ENCODE measurements at places on chromosomes 6 and 20.

DNA sequence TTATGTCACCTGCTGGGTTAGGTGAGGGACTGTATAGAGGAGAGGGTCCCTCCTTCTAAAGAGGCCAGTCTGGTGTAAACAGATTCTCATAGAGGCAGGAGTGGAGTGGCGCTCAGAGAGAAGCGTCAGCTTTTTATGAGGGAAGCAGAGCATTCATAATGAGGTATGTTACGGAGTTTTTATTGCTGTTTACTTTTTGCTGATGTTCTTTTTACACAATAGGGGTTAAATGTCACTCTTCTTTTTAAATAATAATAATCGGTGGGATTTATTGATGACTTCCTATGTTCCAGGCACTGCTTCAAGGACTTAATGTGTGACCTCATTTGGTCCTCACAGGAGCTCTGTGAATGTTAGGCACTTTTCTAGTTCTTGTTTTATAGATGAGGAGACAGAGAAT is 79.9 kb downstream of the L3MBTL3 start:
- DNase-seq = no peak

GRCh38 chr6:4550227-4550597 is 226.0 kb upstream of the CDYL start:
- no peak for DNase-seq

DNA sequence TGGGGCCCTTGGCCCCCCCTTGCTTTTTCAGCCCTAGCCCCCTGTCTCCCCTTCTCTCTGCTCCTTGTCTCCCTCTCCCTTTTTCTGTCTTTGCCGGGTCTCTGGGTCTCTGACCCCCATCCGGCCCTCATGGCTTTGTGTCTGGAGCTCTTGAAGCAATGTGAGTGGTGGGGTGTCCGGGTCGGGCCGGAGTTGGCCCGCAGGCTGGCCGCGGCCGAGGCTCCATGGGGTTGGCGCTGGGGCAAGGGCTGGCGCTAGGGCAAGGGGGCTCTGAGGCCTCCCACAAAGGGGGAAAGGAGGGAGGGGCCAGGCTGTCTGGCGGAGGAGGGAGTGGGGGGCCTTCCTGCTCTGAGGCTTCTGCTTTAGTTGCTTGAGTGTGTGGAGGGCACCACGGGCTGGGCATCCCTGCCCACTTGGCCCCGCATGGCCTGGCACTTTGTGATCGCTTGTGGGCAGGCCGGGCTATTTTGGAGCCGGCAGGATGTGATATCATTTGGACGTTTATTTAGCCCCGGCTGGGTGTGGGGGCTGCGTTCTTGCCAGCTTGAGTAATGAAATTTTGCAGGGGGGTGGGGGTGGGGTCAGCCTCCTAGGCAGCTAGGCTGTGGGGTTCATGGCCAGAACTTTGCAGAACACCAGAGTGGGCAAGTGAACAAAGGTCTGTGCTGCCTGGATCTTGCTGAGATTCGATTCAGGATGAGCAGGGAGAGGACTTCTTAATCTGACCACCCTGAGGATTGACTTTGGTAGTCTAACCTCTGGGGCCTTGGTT is 78.7 kb upstream of the MYL9 start:
- no peak for DNase-seq

- peak; percentile 65 for DNase-seq
Observed at GRCh38 chr6:43075670-43076463, at the start of gene PTK7. PTK7 (plus strand) TSS chr6:43076314; CDS start chr6:43076489, 175 bp downstream.

- no peak for DNase-seq
Observed at GRCh38 chr6:143225929-143226328, 165.2 kb downstream of the AIG1 start.

DNA sequence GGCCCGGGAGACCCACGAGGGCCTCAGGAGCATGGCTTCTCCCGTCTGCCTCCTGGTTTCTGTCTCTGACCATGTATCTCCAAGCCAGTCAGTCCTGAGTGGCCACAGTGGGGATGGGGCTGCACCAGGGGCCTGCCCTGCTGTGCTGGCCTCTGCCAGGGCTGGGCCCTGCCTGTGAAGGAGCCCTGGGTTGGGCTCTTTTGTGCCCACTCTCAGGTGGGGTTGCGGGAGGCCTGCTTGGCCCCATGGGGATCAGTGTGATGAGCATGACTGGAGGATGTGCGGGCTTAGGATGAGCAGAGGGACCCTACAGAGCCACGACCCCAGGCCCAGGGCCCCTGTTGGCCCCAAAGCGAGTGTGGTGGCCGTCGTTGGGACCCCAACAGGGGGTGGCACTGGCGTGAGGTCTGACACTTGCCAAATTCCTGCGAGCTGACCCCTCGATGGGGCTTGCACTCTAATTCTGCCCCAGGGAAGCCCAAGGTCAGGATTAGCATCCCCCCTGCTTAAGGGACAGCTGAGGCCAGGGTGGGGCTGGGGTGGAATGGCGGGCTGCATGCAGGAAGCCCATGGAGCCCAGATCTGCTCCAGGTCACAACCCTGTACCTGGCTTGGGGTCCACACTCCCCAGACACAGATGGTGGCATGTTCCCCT is 90.0 kb upstream of the BHLHE23 start:
- no peak for DNase-seq

DNA sequence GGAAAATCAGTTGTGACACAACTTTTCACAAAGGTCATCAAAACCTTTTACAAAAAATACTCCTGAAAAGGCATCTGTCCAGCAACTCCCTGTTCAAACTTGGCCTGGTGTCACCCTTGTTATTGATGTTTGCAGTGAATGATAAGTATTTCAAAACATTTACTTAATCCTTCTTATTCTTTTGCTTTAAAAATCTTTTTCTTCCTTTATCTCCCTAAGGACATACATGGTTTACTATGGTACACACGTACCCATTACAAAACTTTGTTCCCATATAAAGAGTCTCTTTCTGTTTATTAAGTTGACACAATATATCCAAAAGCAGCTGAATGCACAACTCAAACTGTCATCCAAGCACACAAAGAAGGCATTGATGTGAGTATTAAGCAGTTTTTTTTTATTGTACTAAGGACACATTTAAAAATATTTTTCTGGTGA is 17.5 kb downstream of the GSTA2 start:
- DNase-seq = no peak

DNA sequence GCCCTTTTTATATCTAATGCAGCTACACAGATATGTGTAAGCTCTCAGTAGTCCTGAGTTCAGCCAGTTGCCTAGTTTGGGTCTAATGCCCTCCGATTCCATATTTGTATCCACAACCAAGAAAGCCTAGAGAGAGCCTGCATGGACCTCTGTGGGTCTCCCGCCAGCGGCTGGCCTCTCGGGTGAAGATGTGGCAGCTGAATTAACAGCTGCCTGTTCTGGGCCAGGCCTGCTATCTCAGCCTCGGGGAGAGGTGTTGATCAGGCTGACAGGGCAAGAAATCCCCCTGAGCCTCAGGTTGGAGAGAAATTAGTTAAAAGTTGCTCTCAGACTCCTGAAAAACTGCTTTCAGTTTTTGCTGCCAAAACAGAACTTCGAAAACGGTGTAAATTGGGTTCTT is 19.8 kb downstream of the PTK7 start:
- DNase-seq = no peak

GRCh38 chr6:85346196-85346595 is 103.7 kb upstream of the NT5E start:
- no peak for DNase-seq

DNA sequence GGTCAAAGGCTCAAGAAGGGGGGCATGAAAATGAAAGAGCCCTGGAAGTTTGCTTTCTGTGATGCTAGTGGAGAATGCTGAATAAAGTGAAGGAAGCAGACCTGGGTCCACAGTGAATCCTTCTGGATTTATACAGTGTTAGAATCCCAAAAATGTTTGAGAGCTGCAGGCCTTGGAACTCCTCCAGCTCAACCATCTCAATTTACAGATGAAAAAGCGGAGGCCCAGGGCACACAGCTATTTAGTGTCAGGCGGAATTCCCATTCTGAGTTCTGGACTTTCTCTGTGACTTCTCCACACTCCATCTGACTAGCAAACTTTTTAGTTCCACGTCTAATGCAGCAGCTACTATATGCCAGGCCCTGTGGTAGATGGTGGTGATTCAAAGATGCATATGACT is 1.5 kb upstream of the PRSS35 start:
- no peak for DNase-seq

Measured in breast epithelium (tissue), 4 donors.